ENCODE measurements at places on chromosomes 2 and 18. TPM values are rescaled to one million over a fixed set of nuclear protein-coding genes. Genes with fewer than 3 reads are reported as not detected.

Gene LRRC30
- not detected for total RNA-seq

GRCh38 chr2:199025146-199025545 is 432.6 kb downstream of the SATB2 start:
- H3K4me1 ChIP-seq: peaks cover 11% of the 10 kb centered on the region
- H3K27ac ChIP-seq: no peak overlapping the region
- no peaks in the 10 kb centered on the region for H3K27me3 ChIP-seq
- H3K36me3 ChIP-seq: peaks cover 11% of the 10 kb centered on the region
- no peak overlapping the region for H3K4me3 ChIP-seq
- DNase-seq: no peak

Gene LRATD1
- total RNA-seq: 2.3 TPM

GRCh38 chr2:119022678-119023077 is 80.7 kb downstream of the MARCO start:
- H3K36me3 ChIP-seq: no peaks in the 10 kb centered on the region
- H3K27me3 ChIP-seq: no peaks in the 10 kb centered on the region
- H3K4me3 ChIP-seq: no peak overlapping the region
- no peak overlapping the region for H3K27ac ChIP-seq

DNA sequence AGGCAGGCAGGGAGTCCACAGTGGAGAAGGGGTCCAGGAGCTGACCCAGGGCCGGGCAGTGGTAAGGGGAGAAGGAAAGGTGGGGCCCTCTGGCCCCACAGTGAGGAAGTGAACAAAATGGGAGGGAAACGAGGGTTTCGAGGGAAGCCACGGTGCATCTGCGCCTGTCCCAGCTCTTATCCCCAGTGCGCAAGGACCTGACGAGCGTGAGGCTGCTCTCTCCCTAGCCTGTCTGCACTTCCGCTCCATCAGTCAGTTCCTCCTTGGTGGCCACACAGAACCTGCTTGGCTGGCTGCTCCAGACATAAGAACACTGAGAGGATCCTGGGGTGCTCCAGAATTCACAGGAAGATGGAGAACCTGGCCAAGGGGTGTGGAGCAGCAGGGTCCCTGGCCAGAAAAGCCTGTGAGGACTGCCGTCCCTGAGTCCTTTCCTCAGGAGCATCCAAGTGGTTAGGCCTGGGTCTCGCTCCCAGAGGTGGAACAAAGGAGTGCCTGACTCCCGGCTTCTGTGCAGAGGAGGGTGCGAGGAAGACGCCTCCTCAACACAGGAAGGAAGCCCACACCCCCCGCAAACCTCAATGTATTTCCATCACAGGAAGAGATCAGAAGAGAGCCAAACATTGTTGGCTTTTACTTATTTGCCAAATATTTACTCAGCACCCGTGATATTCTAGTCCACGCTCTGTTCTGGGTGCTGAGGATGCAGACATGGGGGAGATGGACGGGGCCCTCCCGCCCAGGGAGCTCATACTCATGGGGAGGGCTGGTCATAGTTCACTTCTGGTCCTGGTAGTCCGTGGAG is 43.7 kb upstream of the SEMA4C start:
- peaks cover 36% of the 10 kb centered on the region for H3K4me1 ChIP-seq
- no peak overlapping the region for H3K4me3 ChIP-seq
- peaks cover 40% of the 10 kb centered on the region for H3K27me3 ChIP-seq
- no peak overlapping the region for H3K27ac ChIP-seq
- no peak for DNase-seq

Gene MYCN
- 77.5 TPM for total RNA-seq

GRCh38 chr2:129318581-129319421 is 660.7 kb upstream of the RAB6C start:
- H3K27ac ChIP-seq: no peak overlapping the region
- no peaks in the 10 kb centered on the region for H3K36me3 ChIP-seq
- DNase-seq: peak; percentile 19
- H3K27me3 ChIP-seq: no peaks in the 10 kb centered on the region
- no peak overlapping the region for H3K4me3 ChIP-seq

DNA sequence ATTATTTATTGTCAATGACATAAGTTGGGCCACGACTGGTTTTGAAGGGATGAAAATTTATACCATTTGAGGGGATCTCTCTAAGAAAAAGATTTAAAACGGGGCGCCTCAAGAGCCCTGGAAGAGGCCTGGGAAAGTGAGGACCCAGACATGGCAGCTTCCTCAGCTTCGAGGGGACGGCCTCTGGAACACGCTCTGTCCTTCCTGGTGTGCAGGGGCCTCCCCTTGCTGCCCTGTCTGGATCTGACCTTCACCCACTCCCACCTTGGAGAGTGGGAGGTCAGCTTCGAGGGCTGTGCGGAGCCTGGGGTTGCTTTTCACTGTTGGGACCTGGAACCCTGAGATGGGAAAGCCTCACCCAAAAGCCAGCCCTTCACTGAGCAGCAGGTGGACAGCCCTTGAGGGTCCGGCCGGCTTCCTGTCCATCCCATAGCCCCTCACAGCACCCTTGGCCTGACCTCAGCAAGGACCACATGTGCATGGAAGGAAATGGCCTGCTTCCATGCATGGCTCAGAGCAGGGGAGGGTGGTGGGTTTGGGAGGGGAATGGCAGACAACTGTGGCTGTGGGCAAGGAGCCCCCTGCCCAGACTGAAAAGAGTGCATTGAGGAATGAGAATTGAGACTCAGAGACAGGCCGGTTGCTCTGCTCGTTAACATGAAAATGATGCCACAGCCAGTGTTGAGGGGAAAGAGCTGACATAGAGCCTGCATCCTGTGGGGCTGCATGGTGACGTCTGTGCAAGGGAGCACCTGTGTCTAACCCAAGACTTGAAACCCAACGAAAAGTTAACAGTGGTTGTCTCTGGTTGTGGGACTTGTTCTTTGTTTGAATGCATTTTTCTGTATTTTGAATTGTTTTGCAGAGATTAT is 16.3 kb downstream of the FBLN7 start:
- no peak overlapping the region for H3K4me3 ChIP-seq
- no peaks in the 10 kb centered on the region for H3K36me3 ChIP-seq
- no peak overlapping the region for H3K27ac ChIP-seq
- H3K27me3 ChIP-seq: no peaks in the 10 kb centered on the region
- no peak for DNase-seq

DNA sequence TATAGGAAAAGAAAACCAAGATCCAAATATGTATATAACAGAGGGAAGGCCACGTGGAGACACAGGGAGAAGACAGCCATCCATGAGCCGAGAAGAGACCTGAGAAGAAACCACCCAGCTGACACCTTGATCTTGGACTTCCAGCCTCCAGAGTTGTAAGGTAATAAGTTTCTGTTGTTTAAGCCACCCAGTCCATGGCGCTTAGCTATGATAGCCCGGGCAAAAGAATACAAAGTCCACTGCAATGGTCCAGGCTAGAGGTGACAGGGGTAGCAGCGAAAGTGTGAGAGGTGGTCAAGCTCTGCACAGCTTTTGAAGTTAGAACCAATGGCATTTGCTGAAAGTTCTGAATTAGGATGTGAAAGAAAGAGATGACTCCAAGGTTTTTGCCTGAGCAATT is 2.8 kb downstream of the MYOM1 start:
- DNase-seq: no peak
- H3K4me1 ChIP-seq: peaks cover 29% of the 10 kb centered on the region
- no peaks in the 10 kb centered on the region for H3K27me3 ChIP-seq
- no peaks in the 10 kb centered on the region for H3K36me3 ChIP-seq
- H3K4me3 ChIP-seq: no peak overlapping the region

DNA sequence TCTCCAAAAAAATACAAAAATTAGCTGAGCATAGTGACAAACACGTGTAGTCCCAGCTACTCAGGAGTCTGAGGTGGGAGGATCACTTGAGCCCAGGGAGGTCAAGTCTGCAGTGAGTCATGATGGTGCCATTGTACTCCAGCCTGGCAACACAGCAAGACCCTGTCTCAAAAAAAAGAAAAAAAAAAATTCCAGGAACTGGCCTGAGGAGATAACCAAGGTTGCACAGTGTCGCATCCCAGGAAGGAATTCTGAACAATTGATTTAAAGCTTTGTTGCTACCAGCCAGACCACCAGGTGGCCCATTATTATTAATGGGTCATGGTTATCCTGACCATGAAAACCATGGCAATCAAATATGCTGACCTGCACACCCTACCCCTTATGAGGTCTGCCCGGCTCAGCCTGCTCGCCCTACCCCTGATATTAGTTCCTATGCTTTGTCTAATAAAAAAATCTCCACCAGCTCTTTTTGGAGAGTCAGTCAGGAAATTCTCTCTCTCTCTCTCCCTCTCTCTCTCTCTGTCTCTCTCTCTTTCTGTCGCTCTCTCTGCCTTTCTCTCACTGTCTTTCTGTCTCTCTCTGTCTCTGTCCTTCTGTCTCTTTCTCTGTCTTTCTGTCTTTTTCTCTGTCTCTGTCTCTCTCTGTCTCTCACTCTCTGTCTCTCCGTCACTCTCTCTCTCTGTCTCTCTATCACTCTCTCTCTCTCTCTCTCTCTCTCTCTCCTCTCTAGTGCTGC is 73.7 kb downstream of the NCAPH start:
- no peak overlapping the region for H3K4me3 ChIP-seq
- peaks cover 39% of the 10 kb centered on the region for H3K4me1 ChIP-seq
- H3K27ac ChIP-seq: no peak overlapping the region
- peaks cover 15% of the 10 kb centered on the region for H3K27me3 ChIP-seq
- DNase-seq: no peak

Gene TACR1
- 0.23 TPM for total RNA-seq

GRCh38 chr2:72824224-72824842 is 1.5 kb downstream of the EXOC6B start:
- H3K4me3 ChIP-seq: peak overlapping the region; percentile 99
- no peak for DNase-seq
- H3K4me1 ChIP-seq: peaks cover 38% of the 10 kb centered on the region
- H3K36me3 ChIP-seq: no peaks in the 10 kb centered on the region
- no peak overlapping the region for H3K27ac ChIP-seq
- no peaks in the 10 kb centered on the region for H3K27me3 ChIP-seq

Gene EVX2
- not detected for total RNA-seq

DNA sequence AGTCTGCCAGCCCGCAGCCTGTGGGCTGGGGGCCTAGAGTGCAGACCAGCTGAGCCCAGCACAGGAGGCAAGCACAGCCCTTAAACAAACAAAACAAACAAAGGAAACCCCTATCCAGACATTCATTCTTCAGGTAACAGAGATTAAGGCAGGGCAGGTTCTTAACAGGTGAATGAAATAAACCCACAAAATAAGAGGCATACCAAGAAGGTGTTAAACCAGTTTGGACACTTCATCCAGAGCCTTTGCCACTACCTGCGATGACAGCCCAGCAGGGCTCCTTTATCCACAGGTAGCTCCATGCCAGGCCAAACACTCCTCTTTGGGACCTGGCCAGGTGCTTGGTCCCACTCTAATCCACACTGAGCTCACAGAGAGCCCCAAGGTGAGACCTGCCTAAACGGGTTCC is 209.7 kb upstream of the SIX2 start:
- H3K4me3 ChIP-seq: no peak overlapping the region

DNA sequence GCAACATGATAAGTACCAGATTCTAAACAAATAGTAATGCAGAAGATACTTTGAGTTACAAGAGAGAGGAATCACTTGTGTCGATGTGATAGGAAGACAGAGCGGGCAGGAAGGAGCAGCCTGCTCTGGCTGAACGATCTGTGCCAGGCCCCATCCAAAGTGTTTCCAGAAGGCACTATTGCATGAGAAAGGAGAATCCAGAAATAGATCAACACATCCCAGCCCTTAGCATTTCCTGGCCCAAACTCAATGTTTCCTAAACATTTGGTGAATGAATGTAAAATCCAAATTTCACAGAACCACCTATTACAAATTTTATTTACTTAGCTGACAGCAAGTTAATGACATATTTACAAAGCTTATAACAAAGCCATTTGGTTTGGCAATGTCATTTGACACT is 257.2 kb downstream of the TXNL1 start:
- no peak for DNase-seq
- H3K27me3 ChIP-seq: no peaks in the 10 kb centered on the region
- H3K4me3 ChIP-seq: no peak overlapping the region
- no peak overlapping the region for H3K27ac ChIP-seq
- H3K4me1 ChIP-seq: peaks cover 14% of the 10 kb centered on the region

Gene CPS1
- total RNA-seq: 9.0 TPM

Gene MYO5B
- total RNA-seq: 8.7 TPM
